ENCODE measurements at places on chromosomes 1 and 21.

DNA sequence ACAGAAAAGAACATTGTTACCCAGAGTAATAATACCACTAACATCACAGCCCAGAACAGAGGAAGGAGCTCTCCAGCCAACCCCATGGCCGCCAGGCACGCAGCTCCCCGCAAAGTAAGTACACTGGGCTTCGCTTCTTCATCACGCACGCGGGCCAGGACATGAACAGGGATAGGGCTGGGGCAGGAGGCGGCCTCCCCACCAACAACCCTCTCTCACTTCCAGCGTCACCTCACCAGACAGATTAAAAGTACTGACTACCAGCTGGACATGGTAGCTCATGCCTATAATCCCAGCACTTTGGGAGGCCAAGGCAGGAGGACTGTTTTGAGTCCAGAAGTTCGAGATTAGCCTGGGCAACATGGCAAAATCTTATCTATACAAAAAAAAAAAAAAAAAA lies 78.3 kb downstream of the NPHP4 start:
- no peak for DNase-seq

GRCh38 chr1:208268541-208269337 lies 24.6 kb upstream of the PLXNA2 start:
- DNase-seq, result no peak

DNA sequence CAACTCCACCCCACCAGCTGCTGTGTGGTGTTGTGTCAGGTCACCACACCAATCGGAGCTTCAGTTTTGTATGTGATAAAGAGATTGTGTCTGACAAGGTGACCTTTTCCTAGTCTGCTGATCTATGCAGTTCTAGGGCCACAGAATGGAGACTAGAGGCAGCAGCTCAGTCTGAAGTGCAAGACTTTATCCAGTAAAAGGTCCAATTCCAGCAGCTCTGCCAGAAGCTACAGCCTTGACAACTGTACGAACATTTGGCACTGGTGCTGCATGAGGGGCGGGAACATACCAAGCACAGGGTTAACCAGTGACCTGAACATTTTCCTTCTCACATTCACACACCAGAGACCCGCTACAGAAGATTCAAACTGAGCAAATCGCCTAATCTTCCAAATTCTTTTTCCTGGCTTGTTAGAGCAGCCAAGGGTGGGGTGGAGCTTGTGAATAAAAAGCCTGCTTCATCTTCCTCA lies 9.3 kb downstream of the FMO1 start:
- no peak for DNase-seq

DNA sequence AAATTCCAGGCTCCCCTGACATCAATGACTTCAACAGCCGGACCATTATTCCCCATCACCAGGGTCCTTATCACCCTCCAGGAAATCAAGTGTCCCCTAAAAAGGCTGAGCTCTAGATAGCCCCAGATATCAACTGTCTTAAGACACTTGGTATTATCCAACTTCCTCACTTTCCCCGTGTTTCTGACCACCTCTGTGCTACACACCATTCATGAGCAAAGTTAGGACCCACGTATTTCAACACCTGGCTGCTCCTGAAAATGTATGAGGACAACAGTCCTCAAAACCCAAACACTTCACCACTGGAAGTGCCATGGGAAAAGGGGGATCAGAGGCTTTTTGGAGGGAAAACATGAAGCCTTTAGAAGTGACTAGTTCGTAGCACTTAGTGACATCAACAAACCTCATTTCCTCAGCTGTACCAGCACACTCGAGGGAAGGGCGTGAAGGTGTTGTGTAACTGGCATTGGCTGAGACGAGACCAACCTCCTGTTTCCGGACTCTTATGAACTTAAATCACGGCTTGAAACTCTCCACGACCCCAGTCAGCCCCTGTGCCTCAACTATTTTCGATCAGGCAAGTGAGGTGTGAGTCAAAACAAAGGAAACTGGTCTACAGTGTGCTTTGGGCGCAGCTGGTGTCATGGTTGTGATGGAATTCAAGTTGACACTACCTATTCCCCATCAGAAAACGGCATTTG lies 4.1 kb upstream of the CHD5 start:
- DNase-seq, result no peak

DNA sequence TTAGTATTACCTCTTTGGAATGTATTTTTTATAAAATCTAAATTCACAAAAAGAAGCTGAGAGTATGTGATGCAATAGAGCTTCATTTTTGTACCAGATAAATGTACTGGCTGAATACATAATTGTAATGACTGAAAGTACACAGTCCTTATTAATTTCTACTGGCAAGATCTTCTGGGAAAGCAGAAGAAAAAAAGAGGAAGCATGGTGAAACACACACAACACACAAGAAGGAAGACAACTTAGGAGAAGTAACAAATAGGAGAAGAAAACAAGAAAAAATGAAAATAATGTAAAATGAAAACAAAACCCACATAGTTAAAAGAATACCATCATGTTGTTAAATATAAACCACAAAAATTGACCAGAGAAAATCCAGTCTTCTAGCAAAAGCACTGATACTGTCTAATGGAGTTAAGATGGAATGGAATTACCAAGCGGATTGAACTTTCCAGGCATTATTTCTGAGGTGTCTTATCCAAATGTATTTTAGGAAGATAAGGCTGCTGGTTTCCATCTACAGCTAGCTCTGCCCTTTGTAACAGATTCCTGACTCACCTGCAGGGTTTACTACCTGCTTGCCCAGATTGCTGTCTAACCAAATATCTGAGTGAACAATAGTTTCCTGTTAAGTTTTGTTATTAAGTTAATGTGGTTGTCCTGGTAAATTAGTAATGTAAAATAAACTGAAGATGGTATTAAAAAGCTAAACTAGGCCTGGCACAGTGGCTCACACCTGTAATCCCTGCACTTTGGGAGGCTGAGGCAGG lies 4.5 kb upstream of the COP1 start:
- no peak for DNase-seq

- DNase-seq, result no peak
Observed at GRCh38 chr1:1545946-1546737, 5.7 kb upstream of the TMEM240 start.

DNA sequence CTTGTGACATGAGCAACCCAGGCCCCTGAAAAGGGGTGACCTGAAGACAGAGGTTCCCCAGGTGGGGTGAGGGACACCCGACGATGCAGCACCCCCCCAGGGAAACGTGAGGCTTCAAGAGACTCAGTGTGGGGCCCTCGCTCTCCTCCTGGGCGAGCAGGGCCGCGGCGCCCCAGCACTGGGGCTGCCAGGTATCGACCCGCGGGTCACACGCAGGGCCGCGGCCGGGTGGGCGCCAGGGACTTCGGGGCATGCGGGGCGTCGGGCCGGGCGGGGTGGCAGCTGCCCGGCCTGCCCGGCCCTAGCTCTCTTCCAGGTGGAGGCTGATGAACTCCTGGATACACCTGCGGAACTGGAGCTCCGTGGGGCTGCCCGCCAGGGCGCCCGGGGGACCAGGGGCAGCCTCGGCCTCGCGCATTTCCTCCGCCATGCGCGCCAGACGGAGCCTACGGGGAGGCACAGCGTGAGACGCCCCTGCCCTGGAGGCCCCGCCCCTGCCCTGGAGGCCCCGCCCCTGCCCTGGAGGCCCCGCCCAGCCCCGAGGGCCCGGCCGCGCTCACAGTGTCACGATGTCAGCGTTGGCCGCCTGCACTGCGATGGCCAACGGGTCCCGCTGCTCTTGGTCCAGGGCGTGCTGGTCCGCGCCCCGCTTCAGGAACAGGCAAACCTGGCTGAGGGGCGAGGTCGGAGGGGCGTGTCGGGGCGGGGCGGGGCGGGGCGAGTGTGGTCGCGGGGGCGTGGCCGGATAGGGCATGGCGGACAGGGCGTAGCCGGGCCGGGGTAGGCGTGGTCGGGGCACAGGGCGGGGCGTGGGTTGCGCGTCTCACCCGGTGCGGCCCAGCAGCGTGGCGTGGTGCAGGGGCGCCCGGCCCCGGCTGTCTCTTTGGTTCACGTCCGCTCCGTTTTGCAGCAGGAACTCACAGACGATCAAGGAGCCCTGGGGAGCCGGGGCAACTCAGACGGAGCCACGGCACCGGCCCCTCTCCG lies 13.3 kb downstream of the SCNN1D start:
- DNase-seq, result no peak

- DNase-seq, result no peak
Observed at GRCh38 chr1:226691247-226691646, 47.8 kb downstream of the ITPKB start.

DNA sequence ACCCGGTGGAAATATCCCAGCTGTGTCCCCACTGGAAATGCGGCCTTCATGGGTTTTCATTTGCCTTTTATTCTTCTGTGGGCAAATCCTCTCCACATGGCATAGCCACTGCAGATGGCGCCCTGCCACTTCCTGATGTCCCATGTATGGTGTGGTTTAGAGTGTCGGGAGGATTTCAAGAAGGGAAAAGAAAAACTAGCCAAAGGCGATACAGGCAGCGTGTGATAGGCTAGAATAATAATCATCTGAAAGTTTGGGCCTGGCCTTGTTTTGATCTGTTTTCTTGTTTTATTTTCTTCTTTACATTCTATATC lies 123.6 kb downstream of the PEX14 start:
- DNase-seq, result peak; percentile 43

- no peak for DNase-seq
Observed at GRCh38 chr1:228363686-228364067, 43.0 kb downstream of the TRIM11 start.

DNA sequence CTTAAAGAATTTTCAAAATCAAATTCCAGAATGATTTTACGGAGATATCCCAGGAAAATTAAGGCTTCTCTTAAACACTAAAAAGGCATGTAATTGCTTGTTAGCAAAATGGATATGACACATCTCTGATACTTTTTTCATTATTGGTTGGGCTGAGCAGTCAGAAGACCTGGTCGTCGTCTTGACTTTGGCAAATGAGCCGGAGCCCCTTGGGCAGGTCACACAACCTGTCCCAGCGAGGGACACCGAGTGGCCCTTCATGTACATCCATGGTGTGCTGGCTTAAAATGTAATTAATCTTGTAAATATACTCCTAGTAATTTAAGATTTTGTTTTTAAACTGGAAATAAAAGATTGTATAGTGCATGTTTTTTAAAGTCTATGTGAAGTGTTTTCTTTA lies 33.9 kb downstream of the IFNGR2 start:
- DNase-seq, result no peak

GRCh38 chr1:156692925-156693847 lies 12.2 kb downstream of the CRABP2 start:
- DNase-seq, result no peak

DNA sequence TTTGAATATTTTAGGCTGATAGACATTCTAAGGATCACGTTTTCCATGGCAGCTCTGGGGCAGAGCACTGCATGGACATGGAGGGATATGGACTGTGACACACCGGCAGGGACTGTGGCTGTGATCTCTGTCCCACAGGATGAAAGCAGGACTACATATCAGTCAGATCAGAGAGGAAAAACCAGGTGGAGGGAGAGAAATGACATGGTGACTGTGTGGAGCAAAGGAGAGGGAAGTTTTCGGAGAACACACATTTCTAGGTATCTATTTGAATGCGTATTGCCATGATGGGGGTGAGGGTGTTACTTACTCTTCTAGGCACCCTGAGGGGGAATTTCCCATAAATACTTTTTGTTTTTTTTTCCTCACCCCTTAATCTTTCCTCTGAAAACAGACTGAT lies 3.2 kb upstream of the CD1C start:
- DNase-seq, result no peak

- no peak for DNase-seq
Observed at GRCh38 chr1:6906783-6907182, 121.5 kb downstream of the CAMTA1 start.

- no peak for DNase-seq
Observed at GRCh38 chr1:91744953-91745639, 140.9 kb downstream of the TGFBR3 start.

DNA sequence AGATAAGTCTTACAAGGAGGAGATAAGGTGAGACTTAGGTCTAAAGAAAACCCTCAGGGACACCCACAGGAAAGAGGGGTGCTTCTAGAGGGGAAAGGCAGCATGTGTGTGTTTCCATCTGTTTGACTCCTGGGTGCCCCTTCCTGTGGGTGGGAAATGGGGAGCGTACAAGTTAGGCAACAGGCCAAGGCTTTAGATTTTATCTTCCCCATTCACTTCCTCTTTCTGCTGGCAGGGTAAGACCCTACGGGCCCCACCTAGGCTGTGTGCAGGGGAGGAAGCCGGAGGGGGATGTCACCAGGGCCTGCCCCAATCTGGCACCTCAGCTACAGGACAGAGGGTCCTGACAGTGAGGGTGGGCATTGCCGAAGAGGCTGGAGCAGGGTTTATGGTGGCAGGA lies 2.5 kb upstream of the OLIG1 start:
- no peak for DNase-seq

DNA sequence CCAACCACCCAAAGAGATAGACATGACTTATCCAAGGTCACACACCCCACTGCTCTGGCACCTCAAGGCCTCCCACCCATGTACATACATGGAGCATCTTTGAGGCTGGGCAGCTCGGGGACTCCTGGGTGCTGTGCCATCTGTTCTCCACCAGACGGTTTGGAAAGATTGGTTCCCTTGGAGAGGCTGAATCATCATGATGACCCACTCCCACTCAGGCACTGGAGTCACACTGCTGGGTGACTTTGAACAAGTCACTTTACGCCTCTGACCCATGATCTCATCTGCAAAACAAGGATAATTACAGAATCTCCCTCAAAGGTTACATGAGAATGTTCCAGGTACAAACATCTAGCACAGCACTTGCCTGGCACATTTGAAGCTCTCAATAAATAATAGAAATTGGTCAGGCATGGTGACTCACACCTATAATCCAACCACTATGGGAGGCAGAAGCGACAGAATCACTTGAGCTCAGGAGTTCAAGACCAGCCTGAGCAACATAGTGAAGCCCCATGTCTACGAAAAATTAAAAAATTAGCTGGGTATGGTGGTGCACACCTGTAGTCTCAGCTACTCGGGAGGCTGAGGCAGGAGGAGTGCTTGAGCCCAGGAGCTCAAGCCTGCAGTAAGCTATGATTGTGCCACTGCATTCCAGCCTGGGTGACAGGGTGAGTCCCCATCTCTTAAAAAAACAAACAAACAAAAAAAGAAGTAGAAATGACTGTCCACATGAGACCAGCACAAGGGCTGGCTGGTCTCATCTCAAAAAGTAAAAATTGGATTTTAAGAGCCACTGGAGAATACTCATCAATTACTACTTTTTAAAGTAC lies 74.9 kb downstream of the RRAGC start:
- DNase-seq, result no peak

GRCh38 chr1:26477446-26478152 lies 5.4 kb downstream of the HMGN2 start:
- DNase-seq, result no peak

DNA sequence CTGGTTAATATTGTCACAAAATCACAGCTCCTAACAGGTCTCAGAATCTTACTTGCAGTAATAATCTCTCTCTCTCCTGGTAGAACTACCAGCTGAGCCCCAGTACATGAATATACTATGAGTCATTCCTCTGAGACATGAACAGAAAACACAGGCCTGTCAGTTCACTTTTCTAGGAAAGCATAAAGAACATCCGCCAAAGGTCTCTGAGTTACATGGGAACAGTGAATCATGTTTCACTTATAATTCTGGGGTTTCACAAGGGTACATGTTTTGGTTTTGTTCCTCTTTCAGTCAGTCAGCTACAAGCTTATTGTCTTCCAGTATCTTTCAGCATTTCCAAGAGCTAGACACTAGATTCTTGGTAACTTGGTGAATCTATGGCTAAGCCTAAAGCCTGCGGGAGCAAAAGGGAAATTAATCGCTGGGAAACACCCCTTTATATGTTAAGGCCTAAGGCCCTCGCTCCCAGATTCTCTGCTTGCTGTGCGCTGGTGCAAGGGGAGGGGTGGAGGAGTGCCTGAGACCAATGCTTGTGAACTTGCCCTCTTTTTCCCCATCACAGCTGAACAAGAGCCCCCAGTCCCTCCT lies 31.7 kb downstream of the IFNGR2 start:
- no peak for DNase-seq
